NCI-H1694 (cell line): ENCODE measurements at places on chromosomes 11 and 22.

- no peak for DNase-seq
Observed at GRCh38 chr11:79092791-79093353, 348.0 kb downstream of the TENM4 start.

DNA sequence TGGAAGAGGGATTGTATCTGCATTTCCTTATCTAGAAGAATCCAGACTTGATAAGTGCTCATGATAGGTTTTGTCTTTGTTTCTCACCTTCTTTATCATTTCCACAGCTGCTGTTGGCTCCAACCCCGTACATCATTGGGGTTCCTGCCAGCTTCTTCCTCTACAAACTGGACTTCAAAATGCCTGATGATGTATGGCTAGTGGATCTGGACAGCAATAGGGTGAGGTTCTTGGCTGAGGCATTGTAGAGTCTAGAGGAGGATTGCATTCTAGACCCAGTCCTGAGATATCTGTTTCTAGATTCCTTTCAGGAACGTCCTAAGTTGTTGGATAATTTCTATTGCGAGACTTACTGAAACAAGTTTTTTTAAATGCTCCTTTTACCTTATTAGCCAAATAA is 8.1 kb downstream of the MADD start:
- no peak for DNase-seq

DNA sequence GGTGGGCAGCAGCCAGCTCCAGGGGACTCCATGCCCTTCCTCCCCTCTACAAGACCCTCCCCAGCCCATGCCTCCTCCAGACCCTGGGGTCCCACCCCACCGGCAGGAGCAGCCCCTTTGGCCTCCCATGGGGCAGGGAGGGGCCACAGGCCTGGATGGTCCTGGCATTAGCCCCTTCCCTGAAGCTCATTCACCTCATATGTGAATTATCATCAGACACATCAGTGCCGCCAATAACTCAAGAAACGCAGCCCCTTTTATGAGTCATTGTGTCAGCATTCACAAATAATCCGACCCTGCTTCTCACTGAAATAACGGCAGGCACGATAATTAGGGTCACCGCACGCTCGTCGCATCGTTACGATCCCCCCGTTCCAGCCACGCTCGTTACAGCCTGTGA is 124.2 kb downstream of the BRD1 start:
- no peak for DNase-seq

- no peak for DNase-seq
Observed at GRCh38 chr11:32162351-32162750, 71.5 kb downstream of the RCN1 start.

GRCh38 chr11:47156333-47156732 is 20.3 kb downstream of the ARFGAP2 start:
- no peak for DNase-seq

DNA sequence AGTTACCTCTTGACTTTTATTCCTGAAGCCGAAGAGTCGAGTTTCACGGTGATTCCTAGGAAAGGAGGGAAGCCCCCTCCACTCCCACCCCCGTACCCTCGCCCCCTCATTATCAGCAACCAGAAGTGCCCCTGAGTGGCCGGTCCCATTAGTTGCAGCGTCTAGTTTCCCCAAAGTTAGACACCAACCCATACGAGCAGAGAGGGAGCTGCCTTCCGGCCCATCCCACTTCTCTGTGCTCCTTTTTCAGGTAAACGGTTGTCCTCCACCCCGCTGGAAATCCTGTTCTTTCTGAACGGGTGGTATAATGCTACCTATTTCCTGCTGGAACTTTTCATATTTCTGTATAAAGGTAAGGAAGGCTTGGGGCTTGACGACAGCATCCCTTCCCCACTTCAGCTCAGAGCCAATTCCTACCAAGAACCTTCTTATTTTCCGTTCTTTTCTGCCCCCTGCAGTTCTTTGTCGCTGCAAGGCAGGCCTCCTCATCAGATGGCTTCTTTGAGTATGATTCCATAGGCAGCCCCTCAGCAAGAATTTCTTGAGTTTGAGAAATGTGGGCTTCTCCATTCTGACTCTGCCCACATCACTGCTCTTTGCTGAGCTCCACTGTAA is 701 bp downstream of the TMEM216 start:
- no peak for DNase-seq

GRCh38 chr22:37098976-37099591 is 10.4 kb downstream of the TMPRSS6 start:
- no peak for DNase-seq

DNA sequence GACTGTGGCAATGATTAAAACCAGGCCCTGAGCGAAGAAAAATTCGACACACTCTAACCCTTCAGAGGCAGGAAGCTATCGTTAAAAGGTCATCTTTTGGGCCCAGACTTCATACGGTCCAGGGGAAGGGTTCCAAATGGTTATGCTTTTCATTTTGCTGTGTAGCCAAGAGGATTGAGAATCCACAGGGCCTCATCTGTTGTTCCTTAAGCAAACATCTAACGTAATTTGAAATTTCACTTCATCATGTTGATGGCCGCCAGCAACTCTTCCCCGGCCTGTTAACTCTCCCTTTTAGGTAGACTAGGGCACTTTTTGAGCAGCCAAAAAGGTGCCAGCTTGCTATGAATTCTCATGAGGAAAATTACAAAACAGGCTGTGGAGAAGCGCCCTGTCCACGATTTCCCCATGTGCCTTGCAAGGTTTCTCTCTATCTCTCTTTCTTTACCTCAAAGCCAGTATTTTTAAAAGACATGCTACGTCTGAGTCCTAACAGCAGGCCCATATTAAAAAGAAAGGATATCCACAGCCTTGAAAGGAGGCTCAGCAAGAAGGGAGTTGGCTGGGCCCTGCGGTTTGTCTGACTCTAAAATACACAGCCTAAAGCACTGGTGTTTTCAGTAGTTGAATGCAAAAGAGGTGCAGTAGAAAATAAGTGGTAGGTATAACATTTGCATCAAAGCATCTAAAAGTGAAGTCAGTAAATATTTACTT is 356.3 kb upstream of the NARS2 start:
- DNase-seq: no peak

GRCh38 chr11:34067383-34068065 is 16.0 kb downstream of the CAPRIN1 start:
- no peak for DNase-seq

DNA sequence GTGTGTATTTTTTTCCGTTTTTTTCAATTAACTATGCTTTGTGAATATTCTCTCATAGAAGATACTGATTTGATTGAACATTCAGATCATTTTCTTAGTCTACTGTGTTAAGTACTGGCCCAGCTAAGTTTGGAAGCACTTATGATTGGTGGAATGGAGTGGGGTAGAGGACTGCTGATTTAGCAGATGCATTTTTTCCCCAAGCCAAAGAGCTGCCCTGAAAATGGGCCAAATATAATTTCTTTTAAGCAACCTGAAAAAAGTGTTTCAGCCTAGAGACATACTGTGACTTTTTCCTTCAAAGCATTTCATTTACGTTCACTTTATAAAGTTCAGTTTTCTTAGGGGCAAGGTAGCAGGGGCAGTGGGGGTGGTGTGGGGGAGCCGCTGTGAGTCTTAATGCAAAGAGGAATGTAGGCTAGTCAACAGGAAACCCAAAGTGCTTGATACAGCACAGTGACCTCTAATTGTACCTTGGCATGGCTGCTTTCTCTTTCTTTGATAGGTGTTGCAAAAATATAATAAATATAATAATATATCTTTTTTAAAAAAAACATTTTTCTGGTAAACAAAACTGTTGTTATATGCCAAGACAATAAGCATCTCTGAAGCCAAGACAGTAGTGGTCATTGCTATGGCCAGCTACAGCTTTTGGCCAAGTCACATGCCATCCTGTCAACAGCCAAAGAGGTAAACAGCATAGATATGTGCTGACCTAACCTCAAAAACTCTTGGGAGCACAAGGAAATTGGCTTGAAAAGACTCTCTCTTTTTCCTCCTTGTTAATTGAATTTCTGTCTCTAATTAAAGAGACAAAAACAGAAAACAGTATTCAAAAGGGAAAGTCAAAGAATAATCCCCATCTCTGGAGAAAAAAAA is 58.8 kb downstream of the LIF start:
- no peak for DNase-seq

GRCh38 chr22:45757068-45757467 is 85.4 kb downstream of the ATXN10 start:
- DNase-seq: no peak

- DNase-seq: no peak
Observed at GRCh38 chr11:86287468-86287796, 14.6 kb upstream of the HIKESHI start.

DNA sequence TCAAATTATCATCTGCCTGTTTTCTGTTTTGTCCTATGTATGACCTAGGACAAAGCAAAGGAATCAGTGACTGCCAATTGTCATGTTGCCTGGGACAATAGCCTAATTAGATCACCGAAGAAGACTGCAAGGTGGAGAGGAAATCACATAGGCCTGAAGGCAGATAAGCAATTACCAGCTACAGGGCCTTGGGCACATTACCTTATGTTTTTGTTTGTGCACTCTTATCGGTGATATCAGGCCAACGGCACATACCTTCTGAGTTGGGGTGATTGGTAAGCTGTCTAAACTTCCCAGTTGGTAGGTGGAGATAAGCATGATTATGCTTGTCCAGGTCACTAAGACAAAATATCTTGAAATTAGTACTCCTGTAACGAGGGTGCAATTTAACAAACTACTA is 58.1 kb upstream of the FAM181B start:
- no peak for DNase-seq
